ENCODE measurements at places on chromosomes 6 and 20.

- DNase-seq = no peak
These were observed 95.2 kb downstream of the SMOC2 start for GRCh38 chr6:168536196-168536595.

DNA sequence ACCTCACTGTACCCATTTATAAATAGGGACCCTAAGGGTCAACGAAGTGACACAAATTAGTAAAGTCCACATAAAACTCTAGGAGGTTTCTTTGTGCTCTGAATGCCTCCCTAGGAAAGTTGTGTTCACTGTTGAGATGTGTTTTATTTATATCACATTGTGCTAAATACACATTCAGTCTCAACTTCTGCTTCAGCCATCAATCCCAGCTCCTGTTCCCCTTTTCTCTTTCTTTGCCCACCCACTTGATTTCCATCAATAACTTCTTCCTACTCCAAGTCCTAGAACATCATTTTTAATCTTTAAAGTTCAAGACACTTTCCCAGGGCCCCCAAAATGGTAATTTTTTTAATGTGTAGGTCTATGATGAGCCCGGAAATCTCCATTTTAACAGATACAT lies 208.3 kb upstream of the RAB32 start:
- DNase-seq = no peak

DNA sequence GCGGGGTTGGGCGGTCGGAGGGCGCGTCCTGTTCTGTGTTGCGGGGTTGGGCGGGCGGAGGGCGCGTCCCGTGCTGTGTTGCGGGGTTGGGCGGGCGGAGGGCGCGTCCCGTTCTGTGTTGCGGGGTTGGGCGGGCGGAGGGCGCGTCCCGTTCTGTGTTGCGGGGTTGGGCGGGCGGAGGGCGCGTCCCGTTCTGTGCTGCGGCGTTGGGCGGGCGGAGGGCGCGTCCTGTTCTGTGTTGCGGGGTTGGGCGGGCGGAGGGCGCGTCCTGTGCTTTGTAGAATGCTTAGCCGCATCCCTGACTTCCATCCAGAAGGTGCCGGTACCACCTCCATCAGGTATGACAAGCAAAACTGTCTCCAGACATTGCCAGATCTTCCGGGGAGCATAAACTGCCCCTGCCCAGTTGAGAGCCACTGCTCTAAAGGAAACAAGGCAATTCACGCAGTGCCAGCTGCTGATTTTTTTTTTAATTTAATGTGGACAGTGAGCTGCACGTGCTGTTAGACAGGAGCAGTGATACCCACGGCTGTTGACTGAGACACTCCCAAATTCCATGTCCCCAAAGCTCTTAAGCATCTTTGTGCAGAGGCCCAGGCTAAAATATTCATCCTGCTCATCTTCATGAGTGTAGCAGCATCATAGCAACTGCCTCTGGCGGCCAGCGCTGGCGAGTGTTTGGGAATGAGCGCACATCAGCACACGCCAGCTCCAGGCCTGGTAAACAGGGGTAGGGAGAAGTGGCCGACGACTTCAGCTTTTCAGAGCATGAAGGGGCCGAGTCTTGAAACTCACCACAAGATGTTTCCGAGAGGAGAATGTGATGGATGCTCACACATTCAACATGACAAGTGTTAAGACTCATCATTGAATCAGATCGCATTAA lies 284.4 kb upstream of the CDH4 start:
- no peak for DNase-seq

DNA sequence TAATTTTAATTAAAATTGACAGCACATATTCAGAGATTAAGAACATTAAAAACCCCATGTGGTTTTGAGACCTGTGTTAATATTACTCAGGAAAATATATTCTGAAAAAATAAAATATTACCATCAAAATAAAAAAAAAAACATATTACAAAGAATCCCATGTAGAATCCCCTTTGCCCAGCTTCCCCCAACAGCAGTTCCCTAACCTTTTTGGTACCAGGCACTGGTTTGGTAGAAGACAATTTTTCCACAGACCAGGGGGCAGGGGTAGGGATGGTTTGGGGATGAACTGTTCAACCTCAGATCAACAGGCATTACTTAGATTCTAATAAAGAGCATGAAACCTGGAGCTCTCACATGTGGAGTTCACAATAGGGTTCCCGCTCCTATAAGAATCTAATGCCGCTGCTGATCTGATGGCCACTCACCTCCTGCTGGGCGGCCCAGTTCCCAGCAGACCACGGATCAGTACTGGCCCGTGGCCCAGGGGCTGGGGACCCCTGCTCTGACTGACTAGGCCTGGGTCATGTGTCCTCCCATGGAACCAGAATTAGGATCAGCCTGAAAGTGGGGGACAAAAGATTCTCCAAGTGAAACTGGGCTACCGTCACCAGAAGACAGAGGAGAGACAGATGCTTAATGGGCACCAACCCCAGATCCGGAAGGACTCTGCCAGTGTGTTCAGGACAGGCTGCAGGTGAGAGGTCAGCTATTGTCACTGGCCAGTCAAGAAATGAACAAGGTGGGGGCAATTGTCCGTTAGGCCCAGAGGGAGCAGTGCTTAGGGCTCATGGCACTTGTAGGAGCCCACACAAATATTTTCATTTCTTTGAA lies 235.5 kb downstream of the PREX1 start:
- no peak for DNase-seq

GRCh38 chr6:118260833-118261232 lies 287.3 kb upstream of the PLN start:
- DNase-seq = no peak

DNA sequence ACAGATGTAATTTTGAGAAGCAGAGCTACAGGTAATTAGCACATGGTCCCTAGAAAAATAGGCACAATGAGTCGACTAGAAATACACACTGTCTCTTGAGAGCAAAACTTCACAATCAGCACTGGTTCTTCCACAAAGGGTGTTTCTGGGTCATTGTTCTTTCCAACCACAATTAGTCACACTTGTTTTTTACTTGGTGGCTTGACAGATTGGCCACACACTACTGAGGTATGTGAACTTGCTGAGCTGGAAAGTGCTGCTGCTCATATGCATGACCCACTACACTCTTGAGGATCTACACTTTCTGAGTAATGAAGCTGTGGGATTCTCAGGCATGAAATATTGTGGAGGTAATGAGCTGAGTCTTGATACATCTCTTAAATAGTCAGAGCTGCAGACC lies 347.7 kb downstream of the BCKDHB start:
- DNase-seq = peak; percentile 94

DNA sequence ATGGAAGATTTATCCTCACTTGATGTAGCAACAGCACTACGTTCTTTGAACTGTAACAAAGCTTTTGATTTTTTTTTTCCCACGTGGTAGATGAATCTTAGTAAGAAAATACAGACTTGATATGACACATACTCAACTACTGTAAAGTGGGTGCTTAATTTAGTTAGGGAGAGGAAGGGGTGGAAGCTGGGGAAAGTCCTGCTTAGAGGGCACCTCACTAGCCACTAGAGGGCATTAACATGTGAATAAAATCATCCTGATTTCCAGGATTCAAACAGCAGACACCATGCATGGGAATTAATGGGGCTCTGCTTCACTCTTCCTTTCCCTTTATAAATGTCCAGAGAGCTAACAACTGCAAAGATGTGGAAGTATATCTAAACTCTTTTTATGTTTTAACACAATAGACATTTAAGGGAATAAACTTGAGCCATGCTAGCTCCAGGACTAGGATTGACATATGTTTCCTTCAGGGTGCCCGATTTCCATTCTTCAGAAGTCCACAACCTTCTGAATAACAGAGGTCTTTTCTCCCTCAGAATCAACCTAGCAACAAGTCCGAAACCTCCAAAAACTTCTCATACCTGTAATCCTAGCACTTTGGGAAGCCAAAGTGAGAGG lies 250.1 kb downstream of the ATXN1 start:
- DNase-seq = peak; percentile 59

DNA sequence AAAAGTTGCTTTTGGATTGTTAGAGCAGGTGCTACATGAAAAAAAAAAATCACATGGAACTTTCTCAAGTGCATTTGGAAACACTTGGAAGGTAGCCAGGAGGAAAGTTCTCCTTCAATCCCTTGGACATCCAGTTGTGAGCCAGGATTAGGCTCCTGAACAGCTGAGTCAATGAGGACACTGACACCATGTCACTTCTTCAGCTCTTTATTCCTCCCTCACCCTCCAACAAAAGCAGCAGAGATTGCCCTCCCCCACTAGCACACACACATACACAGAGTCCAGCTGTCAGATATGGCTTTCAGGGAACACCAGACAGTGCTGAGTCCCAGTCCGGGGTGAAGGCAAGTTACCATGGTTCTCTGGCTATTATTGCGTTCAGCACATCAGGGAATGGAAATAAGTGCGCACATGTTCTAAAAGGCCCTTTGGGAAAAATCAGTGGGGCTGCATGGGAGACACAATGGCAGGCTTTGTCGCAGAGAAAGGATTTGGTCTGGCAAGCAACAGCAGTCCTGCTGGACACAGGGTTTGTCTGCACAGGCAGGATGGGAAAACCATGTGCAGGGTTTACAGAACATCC lies 124.7 kb upstream of the MARCKS start:
- no peak for DNase-seq

- DNase-seq = no peak
These were observed 254.0 kb upstream of the TAB2 start for GRCh38 chr6:149063468-149063867.

- no peak for DNase-seq
These were observed 96.4 kb downstream of the FILIP1 start for GRCh38 chr6:75397171-75397570.

DNA sequence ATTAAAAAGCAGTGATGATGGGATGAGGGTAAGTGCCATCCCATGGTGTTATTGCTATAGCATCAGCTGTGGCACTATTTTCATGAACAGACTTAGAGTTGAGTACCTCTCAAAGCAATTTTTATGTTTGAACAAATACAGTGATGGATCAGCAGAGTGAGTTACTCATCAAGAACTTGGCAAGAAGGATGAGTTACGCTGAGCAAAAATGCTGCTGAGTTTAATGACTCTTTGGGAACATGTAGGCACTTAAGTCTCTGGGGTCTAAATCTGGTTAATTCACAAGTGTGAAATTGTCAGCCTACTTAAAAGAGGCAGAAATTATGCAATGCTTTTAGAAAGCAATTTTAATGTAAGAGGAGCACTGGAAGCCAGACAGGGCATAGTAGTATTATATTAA lies 78.5 kb upstream of the AHI1 start:
- DNase-seq = peak; percentile 86

- no peak for DNase-seq
These were observed 32.5 kb downstream of the SUN5 start for GRCh38 chr20:32971703-32972161.

GRCh38 chr6:110048221-110048875 lies 70.2 kb downstream of the GPR6 start:
- DNase-seq = peak; percentile 8

GRCh38 chr20:38165089-38165965 lies at the start of gene TGM2:
TGM2 (minus strand) TSS chr20:38165270; CDS start chr20:38165198, 72 bp downstream.
- peak; percentile 43 for DNase-seq

DNA sequence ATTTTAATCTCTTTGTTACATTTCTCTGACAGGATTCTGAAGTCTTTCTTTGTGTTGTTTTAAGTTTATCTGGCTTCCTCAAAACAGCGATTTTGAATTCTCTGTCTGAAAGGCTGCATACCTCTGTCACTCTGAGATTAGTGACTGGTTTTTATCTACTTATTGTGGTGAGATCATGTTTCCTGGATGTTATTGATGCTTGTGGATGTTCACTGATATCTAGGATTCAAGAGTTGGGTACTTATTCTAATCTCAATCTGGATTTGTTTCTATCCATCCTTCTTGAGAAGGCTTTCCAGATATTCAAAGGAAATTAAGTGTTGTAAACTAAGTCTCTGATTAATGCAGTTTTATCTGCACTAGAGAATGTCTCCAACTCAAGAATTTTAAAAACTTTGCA lies 1076.1 kb upstream of the ADGRB3 start:
- DNase-seq = no peak

DNA sequence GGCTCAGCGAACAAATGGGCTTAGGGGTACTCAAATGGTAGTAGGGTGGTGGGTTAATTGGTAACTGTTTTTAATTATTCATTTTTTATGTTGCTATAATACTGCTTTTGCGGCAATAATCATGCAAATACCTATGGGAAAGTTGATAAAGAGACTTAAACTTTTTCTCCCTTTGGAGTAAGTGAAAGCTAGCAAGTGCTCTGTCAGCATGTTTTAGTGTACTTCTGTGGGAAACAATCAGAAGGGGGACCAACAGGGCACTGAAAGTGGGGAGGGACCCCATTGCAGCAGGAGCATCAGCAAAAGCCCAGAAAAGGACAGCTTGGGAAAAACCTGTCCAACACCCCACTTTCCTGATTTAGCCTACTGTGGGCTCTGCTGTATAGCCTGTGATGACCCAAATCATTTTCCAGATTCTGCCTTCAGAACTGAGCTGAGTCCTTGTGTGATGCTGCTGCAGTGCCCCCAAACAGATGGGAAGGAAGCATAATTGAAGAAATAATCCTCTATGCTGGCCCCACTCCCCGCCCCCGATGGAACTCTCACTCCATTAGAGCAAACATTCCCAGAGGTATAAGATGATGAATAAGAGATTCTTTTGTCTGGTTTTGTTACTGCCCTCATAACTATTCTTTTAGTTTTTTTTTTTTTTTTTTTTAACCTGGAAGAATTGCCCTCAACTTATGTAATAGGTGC lies 322.8 kb downstream of the CD83 start:
- peak; percentile 69 for DNase-seq

DNA sequence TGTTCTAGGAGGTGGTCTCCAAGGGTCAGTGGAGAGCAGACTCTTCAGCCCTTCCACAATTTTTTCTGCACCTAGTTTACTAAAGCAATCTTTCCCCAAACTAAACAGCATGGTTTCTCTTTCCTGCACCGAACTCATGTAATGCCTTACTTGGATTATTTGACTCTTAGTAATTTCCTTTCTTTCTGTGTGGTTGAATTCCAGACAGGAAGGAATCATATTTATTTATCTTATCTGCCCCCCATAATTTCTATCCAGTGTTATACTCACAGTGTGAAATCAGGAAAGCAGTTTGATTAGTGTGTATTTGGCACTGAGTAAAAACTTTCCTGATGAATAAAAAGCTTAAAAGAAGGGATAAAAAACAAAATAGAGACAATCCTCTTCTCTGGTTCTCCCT lies 140.3 kb upstream of the STMND1 start:
- DNase-seq = peak; percentile 55

DNA sequence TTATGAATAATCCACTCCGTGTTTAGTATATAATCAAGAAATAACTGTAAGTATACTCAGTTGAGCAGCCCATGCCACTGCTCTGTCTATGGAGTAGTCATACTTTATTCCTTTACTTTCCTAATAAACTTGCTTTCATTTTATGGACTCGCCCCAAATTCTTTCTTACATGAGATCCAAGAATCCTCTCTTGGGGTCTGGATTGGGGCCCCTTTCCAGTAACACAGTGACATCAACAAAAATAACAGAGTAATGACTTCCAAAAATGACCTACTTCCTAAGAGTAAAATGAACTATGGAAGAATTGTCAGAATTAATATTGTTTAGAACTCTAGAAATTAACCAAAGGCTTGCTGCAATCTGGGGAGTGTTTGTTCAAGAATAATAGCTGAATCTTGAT lies 8.8 kb downstream of the OR2H1 start:
- DNase-seq = no peak

- DNase-seq = peak; percentile 12
These were observed 805.7 kb downstream of the KIF16B start for GRCh38 chr20:15767586-15767985.

GRCh38 chr6:134503585-134504281 lies 185.8 kb upstream of the SGK1 start:
- no peak for DNase-seq

Measured in fibroblast of skin of scalp (primary cell).